Prostate gland (tissue), 2 donors: ENCODE measurements at places on chromosomes 4 and X. TPM values are rescaled to one million over a fixed set of nuclear protein-coding genes. Genes with fewer than 3 reads are reported as not detected.

- H3K4me1 ChIP-seq = no peaks in the 10 kb centered on the region
- no peak overlapping the region for H3K27ac ChIP-seq
- H3K4me3 ChIP-seq = no peak overlapping the region
Observed at GRCh38 chrX:84729809-84730208, 227.6 kb upstream of the HDX start.

- no peaks in the 10 kb centered on the region for H3K27me3 ChIP-seq
- H3K4me1 ChIP-seq = no peaks in the 10 kb centered on the region
- no peaks in the 10 kb centered on the region for H3K36me3 ChIP-seq
- H3K4me3 ChIP-seq = no peak overlapping the region
- DNase-seq = peak; percentile 51
Observed at GRCh38 chr4:11367371-11367770, 61.3 kb downstream of the HS3ST1 start.

- no peak for DNase-seq
- H3K27ac ChIP-seq = no peak overlapping the region
- no peaks in the 10 kb centered on the region for H3K36me3 ChIP-seq
- H3K4me1 ChIP-seq = no peaks in the 10 kb centered on the region
Observed at GRCh38 chr4:69697536-69698242, 44.6 kb upstream of the UGT2A1 start.

- no peaks in the 10 kb centered on the region for H3K27me3 ChIP-seq
- H3K4me3 ChIP-seq = no peak overlapping the region
- H3K4me1 ChIP-seq = no peaks in the 10 kb centered on the region
- H3K36me3 ChIP-seq = no peaks in the 10 kb centered on the region
Observed at GRCh38 chrX:39152106-39152649, 350.9 kb downstream of the MID1IP1 start.

- no peaks in the 10 kb centered on the region for H3K27me3 ChIP-seq
- no peaks in the 10 kb centered on the region for H3K36me3 ChIP-seq
Observed at GRCh38 chr4:6826781-6827508, 44.4 kb downstream of the KIAA0232 start.

DNA sequence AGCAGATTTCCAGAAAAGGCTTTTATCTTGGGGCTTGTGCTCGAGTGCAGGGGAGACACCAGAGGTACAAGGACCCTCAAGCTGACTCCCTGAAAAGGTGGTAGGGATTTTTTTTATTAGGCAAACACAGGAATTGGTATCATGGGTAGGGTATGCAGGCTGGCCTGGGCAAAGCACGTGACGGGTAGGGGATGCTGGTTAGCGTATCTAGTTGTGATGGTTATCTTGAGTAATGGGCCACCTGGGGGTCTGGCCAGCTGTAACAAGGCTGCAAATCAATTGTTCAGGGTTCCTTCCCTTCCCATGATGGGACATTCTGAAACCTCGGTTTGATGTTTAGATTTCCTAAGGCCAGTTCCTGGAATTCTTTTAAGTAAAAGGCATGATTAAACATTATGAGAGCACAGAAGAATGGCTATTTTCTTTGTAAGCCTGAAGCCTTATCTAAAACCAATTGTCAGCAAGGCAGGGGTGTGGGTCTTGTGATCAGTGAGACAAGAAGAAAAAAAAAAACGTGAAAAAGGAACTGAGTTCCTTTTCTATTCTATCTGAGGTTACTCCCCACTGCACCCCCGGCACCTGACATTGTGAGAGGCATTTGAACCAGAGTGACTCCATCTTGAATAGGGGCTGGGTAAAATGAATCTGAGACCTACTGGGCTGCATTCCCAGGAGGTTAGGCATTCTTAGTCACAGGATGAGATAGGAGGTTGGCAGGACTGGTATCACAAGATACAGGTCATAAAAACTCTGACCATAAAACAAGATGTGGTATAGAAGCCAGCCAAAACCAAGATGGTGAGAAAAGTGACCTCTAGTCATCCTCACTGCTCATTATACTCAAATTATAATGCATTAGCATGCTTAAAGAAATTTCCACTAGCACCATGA, 64.2 kb upstream of the S100G start:
- H3K27me3 ChIP-seq = no peaks in the 10 kb centered on the region
- no peak overlapping the region for H3K27ac ChIP-seq
- no peak for DNase-seq
- H3K4me1 ChIP-seq = no peaks in the 10 kb centered on the region
- H3K4me3 ChIP-seq = no peak overlapping the region
- no peaks in the 10 kb centered on the region for H3K36me3 ChIP-seq

CCKAR gene
- not detected for total RNA-seq

CXorf49 gene
- 5.1 TPM for total RNA-seq

ZNF630 gene
- 5.2 TPM for total RNA-seq

TRIML2 gene
- total RNA-seq = 0.74 TPM
